Iris pigment epithelial cell (primary cell): ENCODE measurements at places on chromosomes 16 and 17.

DNA sequence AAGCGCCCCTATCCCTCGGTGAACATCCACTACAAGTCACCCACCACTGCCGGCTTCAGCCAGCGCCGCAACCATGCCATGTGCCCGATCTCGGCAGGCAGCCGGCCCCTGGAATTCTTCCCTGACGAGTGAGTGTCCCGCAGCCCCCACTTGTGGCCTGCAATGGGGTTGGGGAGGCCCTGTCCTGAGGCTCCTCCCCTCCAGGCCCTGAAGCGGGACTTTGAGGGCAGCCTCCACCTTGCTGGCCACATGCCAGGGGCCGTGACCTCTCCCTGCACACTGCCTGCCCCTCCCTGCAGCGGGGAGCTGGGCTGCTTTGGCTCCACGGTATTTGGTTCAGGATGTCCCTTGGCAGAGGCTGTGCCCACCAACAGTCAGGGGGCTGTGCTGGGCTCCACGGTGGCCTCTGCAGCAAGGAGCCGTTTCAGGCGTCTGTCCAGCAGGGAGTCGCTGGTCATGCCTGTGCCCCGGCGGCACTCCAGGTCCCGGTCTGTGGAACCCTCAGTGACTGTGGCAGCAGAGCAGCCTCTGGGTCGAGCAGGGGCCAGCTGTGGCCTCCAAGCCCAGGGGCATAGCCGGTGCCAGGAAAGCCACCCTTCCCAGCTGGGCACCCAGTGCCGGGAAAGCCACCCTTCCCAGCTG lies 8.3 kb downstream of the NME3 start:
- no peak for DNase-seq

DNA sequence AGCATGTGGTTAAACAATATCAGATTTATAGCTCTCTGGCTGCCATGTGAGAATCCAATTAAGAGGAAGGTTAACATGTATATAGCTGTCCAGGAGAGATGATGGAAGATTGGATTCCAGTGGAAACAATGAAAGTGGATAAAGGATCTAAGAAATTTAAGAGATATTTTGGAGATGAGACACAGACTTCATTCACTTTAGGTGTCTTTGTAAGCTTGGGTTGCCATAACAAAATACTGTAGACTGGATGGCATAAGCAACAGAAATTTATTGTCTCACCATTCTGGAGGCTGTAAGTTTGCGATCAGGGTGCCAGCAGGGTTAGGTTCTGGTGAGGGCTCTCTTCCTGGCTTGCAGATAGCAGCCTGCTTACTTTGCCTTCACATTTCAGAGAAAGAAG lies 155.9 kb upstream of the MYOCD start:
- no peak for DNase-seq

GRCh38 chr17:13931111-13931526 lies 138.2 kb upstream of the COX10 start:
- DNase-seq, result no peak

DNA sequence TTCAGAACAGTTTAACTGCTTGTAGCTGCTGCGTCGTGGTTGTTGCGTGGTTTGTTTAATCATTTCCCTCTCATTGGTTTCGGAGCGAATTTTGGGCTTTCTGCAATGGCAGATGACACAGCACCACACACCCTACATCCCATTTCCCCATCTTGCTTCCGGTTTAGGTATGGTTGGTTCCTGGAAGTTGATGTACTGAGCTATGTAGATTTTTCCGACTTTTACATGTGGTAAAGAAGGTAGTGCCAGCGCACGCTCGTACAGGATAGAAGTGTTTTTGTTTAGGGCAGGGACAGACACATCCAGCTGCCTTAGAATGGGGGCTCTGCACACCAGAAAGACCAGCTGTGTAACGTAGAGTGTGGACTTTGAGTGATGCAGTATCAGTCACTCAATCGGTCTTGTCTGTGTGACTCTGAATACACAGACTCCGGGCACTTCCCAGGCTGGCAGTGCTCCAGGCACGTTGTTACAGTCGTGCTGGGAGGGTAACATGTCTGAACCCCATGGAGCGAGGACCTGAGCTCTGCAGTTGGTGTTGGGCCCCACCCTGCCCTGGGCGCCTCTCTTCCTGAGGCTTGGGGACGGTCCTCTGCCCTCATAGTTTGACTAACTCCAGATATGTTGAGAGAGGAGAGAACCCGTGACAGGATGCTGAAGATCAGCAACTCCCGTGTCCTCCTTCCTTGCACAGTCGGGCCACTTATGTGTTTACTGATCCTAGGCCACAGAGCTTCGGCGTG lies 172.0 kb upstream of the CHMP6 start:
- DNase-seq, result no peak

DNA sequence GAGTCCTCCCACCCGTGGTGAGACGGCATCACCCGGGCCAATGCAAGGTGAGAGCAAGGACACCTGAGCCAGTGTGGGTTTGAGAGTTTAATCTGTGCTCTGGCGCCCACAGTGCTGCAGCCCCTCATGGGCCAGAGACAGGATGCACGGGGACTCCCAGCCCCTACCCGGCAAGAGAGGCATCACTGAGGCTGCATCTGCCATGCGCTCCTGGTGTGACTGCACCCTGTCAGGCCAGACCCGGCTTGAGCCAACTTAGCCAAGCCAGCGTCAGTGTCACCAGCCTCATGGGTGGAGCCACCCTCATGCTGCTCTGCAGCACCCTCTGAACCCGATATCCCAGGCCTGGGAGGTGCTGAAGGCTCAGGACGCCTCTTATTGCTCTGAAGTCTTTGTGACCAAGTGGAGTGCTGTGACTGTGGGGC lies 1.3 kb upstream of the BRICD5 start:
- DNase-seq, result no peak

GRCh38 chr16:71919035-71919434 lies 23.7 kb downstream of the IST1 start:
- DNase-seq, result no peak

GRCh38 chr16:6165330-6165979 lies 1067.9 kb upstream of the EEF2KMT start:
- DNase-seq, result peak; percentile 2

- no peak for DNase-seq
These were observed 70.5 kb upstream of the GNG13 start for GRCh38 chr16:870856-871561.

DNA sequence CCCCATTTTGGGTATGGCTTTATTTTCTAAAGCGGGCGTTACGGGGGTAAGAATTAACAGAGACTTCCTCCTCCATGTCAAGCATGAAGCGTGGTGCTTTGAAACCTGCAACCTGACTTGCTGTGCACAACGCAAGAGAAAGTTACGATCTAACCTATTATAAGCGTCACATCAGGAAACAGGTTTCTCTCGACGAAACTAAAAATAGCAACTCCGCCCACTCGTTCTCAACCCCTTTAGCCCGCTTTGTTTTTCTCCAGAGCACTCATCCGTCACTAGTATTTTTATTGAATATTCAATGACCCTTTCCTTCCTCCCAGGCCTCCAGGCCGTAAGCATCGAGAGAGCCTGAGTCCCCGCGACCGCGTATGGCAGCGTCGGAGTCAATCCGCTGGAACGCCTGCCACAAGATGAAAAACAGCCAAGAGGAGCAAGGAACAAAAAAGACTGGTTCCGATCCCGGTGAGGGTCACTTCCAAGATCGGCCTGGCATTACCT lies 555 bp downstream of the NUP88 start:
- peak; percentile 62 for DNase-seq

GRCh38 chr17:14355556-14355955 lies 54.7 kb downstream of the HS3ST3B1 start:
- DNase-seq, result no peak

DNA sequence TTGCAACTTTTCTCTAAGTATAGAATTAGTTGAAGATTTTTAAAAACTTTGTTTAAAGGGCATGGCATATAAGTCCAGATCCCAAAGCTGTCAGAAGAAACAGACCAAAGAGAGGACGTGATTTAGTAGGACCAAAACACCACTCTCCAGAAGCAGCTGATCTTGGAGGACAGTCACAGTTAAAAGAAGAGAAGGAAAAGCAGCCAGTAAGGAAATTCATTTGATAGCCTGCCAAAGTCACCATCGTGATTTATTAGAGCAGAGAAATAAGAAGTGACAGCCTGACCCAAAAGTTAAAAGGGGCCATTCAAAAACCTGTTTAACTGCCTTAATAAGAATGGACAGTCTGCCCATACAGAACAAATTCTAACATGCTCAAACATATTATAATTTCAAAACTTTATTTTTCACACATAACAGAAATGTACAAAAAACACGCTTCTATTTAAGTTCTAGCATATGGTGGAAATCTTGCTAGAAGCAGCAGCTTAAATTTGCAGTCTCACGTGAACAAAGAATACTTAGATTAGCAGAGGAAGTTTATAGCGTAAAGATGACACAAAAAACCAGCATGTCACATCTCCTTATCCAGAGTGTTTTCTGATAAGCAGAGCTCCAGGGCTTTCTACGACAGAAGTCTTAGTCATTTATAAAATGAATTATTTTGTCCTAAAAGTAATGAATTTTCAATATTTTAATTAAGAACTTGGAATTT lies 37.2 kb downstream of the TXNDC11 start:
- no peak for DNase-seq

- DNase-seq, result no peak
These were observed 889.8 kb downstream of the CDH8 start for GRCh38 chr16:61146429-61146828.

GRCh38 chr17:81710514-81711308 lies 1.4 kb upstream of the SLC25A10 start:
- DNase-seq, result peak; percentile 53

GRCh38 chr17:83103200-83103942 lies 24.0 kb downstream of the METRNL start:
- no peak for DNase-seq

DNA sequence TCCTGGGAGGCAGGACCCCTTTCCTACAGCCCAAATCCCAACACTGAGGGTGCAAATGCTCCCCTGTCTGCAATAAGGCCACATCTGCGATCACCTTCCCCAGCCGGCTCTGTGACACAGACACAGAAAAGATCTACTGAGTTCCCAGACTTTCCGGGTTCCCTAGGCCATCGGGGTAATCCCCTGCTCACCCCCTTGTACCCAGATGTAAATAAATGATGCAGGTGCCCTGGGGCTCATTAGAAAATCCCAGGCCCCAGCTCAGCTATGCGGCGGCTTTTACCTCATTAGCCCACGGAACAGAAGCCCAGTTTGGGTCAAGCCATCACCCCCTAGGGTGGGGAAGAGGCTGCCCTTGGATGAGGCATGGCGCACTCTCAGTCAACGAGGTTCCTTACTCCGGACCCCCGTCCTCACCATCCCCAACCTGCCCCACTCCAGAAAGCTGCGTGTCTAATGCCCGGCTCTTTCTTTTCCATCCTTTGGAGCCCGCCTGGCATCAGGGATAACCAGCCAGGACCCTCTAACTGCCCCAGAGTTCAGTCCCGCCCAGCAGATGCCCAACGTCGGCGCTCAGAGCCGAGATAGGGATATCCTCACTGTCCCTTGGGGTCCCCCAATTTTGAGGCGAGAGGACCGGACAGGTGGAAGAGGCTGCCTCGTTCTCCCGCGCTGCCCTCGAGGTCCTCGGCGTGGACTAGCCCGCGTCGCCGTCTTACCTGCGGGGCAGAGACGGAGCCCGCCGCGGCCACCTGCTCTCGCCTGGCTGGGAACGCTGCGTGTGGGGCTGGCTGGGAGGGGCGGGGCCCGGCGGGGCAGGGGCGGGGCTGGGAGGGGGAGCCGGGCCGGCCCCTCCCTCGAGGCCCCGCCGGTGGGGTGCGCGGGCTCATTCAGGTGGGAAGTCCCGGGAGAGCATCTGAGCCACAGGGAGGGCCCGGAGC lies at the start of gene ZNF385C:
ZNF385C (minus strand) TSS at position 783 of the 941 bp plus-strand sequence. CDS start 35,417 bp downstream, outside the sequence.
- no peak for DNase-seq

DNA sequence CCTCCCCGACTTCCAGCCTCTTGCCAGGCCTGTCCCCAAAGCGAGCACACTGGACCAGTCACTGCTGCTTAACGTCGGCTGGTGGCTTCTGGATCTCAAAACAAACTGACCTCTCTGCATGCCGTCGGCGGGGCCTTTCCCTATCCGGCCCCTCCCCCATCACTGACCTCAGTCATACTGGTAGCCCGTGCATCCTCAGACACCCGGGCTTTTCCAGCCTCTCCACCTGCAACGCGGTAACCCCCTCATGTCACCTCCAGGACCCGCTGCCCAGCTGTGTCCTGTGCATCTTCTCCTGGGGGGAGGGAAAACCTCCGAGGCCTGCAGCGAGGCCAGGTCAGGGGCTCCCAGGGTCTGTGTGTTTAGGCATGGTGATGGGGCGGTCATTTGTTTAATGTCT lies 138.6 kb upstream of the CHMP6 start:
- DNase-seq, result no peak

DNA sequence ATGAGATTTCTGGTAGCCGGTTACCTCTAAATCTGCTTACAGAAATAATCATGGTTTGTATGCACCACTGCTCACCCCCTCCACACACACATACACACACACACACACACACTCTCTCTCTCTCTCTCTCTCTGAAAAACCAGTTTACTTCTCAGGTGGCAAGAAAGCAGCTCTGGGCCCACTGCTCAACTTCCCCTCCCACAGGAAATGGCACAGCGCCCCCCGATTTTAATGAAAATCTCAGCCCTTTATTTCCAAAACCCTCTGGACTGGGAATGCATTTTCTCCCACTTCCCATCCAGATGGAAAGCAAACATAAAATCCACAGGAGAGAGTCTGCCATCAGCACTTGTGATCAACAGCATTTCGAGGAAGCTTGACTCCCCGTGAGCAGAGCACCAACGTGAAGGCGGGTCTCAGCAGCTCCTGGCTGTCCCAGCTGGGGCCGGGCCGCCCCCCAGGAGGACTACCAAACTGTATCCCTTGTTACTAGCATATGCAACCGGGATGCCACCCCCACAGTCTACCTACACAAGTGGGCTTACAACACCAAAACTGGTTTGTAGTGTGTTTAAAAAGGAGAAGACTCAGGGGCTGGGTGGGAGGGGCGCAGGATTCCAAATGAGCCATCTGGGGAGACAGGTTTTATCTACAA lies 121.1 kb downstream of the SLC39A11 start:
- DNase-seq, result no peak

- no peak for DNase-seq
These were observed 106.7 kb upstream of the SDK2 start for GRCh38 chr17:73750975-73751374.

DNA sequence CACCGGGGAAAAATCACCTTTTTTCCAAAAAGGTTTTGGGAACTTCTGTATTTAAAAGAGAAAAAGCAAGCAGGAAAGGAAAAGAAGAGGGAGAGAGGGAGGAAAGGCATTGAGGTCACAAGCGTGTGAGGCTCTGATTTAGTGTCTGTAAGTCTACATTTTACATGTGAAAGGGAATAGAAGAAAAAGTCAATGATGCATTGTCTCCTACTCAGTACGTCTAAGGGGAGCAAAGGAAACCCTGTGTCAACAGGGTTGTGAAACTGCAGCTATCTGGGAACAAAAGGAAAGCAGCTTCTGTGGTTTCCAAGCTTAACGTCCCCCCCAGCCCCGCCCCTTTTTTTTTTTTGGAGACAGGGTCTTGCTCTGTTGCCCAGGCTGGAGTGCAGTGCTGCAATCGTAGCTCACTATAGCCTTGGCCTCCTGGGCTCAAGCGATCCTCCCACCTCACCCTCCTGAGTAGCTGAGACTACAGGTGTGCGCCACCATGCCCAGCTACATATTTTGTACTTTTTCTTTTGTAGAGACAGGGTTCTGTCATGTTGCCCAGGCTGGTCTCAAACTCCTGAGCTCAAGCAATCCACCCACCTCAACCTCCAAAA lies 1.8 kb upstream of the CDC42EP4 start:
- DNase-seq, result no peak

- DNase-seq, result peak; percentile 70
These were observed 13.3 kb downstream of the CDH3 start for GRCh38 chr16:68658341-68658973.
